Activated naive CD4-positive, alpha-beta T cell treated with anti-CD3 and anti-CD28 coated beads, Interleukin-2, amount 10 ng/mL, durations not matched to agents 5 hours and 36 hours (primary cell): ENCODE measurements at places on chromosomes 4 and X. TPM values are rescaled to one million over a fixed set of nuclear protein-coding genes. Genes with fewer than 3 reads are reported as not detected.

Gene EXOC1L
- not detected for total RNA-seq

Gene GJB1
- not detected for total RNA-seq

Gene GRIA3
- total RNA-seq, result not detected

Gene FRG2
- total RNA-seq, result not detected

Gene CTAG1B
- total RNA-seq, result not detected

Gene EXOC1
- 30.2 TPM for total RNA-seq

Gene WDR17
- 0.39 TPM for total RNA-seq

Gene SLC6A8
- total RNA-seq, result 1.4 TPM

Gene USP17L13
- not detected for total RNA-seq

Gene FGB
- not detected for total RNA-seq

Gene FABP2
- 0.38 TPM for total RNA-seq

Gene PRRG3
- not detected for total RNA-seq

Gene PLCXD1
- 40.0 TPM for total RNA-seq

Gene RPA4
- 0.96 TPM for total RNA-seq

Gene PPBP
- not detected for total RNA-seq

Gene SSX2
- total RNA-seq, result not detected

Gene RTL3
- total RNA-seq, result not detected

Gene SLC9B1
- total RNA-seq, result 2.0 TPM

Gene RIPPLY1
- not detected for total RNA-seq

Gene FAM241A
- 1.5 TPM for total RNA-seq

Gene SMIM31
- total RNA-seq, result not detected

Gene FAT1
- total RNA-seq, result 0.20 TPM
